ENCODE measurements at places on chromosomes 4 and X.

DNA sequence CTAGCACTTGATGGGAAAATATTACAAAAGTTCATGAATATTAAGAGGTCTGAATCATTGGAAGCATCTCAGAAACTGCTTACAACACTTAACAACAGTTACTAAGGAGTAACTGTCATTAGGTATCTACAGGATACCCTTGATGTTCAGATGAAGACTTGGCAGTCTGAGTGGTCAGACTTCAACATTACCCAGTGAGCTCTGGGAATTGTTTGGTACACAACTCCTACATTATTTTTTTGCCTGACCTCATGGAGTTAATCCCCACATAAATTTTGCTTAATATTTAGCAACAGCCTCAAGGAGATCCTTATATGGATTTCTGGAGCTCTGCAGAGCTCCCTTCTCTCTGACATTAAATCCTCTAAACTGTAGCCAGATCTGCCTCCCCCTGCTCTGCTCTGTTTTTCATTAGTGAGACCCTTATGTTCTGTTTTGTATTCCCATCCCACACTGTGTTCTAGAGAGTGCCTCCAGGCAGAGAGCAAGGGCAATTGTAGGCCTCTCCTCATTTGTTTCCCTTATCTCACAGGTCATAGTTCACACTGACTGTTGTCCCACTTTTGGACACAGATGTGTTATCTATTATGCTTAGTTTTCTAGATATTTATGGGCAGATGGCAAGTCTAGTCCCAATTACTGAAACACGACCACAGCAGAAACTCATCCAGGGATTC lies 368.8 kb downstream of the GASK1B start:
- no peak for DNase-seq

DNA sequence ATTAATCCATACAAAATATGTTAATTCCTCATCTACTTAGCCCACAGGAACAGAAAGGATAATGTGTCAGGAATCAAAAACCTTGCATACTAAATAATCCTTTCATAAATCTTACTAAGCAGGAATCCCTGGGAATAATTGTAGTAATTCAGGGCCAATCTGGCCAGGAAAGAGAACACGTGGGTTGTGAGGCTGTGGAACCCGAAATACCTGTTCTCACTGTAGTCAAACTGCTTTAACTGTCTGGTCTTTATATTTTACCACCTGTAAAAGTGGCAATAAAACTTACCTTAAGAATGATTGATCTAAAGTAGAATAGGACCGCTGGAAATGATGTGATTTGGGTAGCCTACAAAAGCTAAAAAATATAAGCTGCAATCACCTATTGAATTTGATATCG lies 1620.9 kb downstream of the STIM2 start:
- DNase-seq: no peak

DNA sequence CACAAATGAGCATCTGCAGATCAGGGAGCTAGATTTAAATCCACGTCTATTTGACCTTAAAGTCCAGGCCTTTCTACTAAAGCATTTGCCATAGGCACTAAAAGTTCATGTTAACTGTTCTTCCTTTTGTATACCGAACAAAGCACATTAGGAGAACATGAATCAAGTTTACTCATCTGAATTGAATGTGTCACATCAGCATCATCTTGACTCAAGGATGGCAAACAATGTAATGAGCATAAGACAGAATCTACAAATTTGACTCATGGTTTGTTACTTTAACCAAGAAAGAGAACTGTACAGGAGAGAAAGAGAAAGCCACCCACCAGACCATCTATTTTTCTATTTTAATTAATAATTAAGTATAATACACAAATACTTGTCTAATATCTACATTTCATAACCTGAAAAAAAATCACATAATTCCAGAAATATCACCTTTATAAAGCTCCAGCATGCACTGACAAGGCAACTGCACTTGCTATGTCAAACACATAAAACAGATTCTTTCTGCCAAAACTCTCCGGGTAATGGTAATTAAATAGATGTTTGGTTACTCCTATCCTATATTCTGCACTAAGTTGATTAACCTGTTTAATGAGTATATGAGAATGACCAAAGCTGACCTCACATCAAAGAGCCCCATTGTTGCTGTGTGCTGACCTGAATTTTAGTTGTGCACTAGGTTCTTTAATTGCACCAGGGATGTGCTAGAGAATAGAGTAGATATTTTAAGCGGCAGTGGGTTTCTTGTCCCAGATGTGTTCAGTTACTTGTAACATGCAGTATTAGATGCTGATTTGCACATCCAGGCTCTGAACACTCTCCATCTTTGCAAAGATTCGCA lies 42.5 kb upstream of the LEF1 start:
- DNase-seq: no peak

GRCh38 chr4:7180938-7181337 lies 11.4 kb upstream of the SORCS2 start:
- no peak for DNase-seq

DNA sequence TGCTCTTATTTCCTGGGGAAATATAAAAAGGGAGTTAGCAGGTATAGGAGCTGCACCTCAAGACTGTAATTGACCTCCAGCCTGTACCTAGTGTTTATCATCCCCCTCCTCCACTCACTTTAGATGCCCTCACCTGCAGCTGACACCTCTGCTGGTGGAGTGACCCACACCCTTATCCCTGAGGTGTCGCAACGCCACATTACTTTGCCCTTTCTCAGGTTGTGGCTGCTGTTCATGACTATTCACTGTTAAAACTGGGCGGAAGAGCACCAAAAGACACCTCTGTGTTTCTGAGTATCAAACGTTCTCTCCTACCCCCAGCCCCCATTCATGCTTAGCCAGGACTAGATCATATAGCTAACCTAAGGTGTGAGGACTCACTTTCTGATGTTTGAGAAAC lies 101.5 kb upstream of the ADAMTS3 start:
- DNase-seq: no peak

DNA sequence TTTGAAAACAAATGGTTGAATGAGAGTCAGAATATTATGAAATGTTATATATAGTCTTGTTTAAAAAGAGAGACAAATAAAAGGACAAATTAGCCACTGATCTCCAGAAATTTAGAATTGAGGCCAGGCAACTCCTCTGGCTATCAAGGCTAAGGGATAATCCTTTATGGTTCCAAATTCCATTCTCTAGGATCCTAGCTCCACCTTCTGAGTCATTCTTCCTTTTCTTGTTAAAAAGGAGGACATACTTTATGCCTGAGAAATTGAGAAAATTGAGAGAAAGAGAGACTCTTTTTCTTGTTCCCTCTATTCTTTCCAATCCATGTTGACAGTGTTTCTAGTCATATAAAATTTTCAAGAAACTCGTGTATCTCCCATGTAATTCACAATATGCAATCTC lies 1299.5 kb downstream of the FSTL5 start:
- no peak for DNase-seq

DNA sequence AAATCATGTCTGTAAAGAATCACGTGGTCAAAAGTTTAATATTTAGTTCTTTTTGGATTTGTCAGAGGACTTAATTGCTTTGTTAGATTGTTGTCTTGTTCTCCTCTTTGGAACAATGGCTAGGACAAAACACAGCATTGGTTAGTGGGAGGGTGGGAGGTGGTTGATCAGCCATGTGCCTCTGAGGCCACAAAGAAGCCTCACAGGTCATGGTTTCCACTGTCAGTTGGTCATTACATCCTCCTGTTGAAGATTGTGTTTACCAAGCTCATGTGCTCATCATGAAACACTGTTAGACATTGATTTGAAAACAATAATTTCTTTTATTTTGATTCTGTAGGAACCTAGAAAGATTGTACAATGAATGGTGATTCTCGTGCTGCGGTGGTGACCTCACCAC lies 31.9 kb downstream of the ADD1 start:
- no peak for DNase-seq

GRCh38 chrX:7088968-7089615 lies 58.4 kb upstream of the STS start:
- no peak for DNase-seq

GRCh38 chr4:17866810-17867209 lies 56.0 kb downstream of the NCAPG start:
- no peak for DNase-seq

- no peak for DNase-seq
Observed at GRCh38 chr4:93495346-93495745, 333.2 kb upstream of the ATOH1 start.

GRCh38 chrX:8688776-8689175 lies 43.2 kb downstream of the ANOS1 start:
- DNase-seq: no peak

DNA sequence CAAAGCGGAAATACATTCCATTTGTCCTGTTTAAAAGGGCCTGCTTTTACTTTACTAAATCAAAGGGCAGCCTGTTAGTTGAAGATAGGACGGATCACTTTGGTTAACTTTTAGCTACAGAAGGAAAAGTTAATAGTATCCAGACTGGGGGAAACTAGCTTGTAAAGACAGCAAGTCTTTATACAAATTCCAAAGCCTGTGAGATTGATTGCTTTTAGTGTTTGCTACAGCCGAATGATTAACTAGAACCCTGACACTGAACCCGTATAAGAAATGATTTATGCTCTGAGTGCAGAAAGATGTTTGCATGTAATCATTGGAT lies 93.4 kb downstream of the FRAS1 start:
- DNase-seq: no peak
